ENCODE measurements at places on chromosomes 16 and 17.

- no peaks in the 10 kb centered on the region for H3K27me3 ChIP-seq
- peaks cover 24% of the 10 kb centered on the region for H3K4me1 ChIP-seq
- H3K36me3 ChIP-seq: no peaks in the 10 kb centered on the region
- H3K27ac ChIP-seq: peak overlapping the region; percentile 72
- DNase-seq: no peak
- H3K4me3 ChIP-seq: no peak overlapping the region
These were observed 165.1 kb downstream of the CHD9 start for GRCh38 chr16:53219795-53220454.

DNA sequence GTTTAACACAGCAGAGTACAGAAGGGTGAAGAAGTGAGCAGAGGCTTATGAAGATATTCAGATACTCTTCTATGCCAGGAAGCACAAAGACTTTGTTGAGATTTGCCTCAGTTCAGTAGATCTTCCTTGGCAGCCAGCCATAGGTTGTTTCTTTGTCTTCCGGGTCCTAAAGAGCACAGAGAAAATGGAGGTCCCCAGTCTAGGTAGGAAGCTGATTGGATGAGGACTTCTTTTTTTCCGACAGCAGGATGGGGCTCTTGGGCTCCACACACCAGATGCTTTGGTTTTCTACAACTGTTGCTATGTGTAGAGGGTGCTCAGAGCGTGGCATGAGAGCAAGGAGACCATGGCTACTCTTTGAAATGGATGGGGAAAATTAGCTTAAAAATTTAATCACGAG, 8.3 kb upstream of the CDC6 start:
- no peak overlapping the region for H3K4me3 ChIP-seq
- H3K4me1 ChIP-seq: no peaks in the 10 kb centered on the region
- peaks cover 79% of the 10 kb centered on the region for H3K36me3 ChIP-seq
- H3K27me3 ChIP-seq: no peaks in the 10 kb centered on the region
- DNase-seq: no peak

DNA sequence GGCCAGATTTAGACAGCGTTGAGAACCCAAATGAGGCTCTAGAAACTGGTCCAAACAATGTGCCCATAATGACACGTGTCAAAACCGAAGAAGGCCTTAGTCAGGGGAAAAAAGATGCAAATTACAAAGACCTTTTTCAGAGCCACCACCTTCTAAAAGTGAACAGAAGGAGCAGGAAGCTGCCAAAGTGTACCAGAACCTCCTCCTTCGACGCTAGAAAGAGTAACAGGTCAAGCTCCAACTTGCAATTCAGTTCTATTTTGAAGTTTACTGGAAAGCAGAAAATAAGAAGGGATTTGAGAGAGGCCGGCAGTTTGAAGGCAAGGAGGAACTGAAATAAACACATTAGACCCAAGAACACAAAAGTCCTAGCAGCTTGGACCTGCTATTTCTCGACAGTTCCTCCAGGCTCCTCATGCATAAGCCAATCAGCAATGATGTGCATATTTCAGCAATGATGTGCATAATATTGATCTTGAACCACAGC, 61.8 kb downstream of the XYLT1 start:
- DNase-seq: no peak
- no peak overlapping the region for H3K27ac ChIP-seq
- H3K36me3 ChIP-seq: no peaks in the 10 kb centered on the region
- H3K4me1 ChIP-seq: no peaks in the 10 kb centered on the region
- H3K4me3 ChIP-seq: no peak overlapping the region
- no peaks in the 10 kb centered on the region for H3K27me3 ChIP-seq

GRCh38 chr16:69397821-69398521, 12.2 kb upstream of the TERF2 start:
- no peak for DNase-seq
- H3K27me3 ChIP-seq: no peaks in the 10 kb centered on the region
- peaks cover 44% of the 10 kb centered on the region for H3K4me1 ChIP-seq
- H3K36me3 ChIP-seq: no peaks in the 10 kb centered on the region

DNA sequence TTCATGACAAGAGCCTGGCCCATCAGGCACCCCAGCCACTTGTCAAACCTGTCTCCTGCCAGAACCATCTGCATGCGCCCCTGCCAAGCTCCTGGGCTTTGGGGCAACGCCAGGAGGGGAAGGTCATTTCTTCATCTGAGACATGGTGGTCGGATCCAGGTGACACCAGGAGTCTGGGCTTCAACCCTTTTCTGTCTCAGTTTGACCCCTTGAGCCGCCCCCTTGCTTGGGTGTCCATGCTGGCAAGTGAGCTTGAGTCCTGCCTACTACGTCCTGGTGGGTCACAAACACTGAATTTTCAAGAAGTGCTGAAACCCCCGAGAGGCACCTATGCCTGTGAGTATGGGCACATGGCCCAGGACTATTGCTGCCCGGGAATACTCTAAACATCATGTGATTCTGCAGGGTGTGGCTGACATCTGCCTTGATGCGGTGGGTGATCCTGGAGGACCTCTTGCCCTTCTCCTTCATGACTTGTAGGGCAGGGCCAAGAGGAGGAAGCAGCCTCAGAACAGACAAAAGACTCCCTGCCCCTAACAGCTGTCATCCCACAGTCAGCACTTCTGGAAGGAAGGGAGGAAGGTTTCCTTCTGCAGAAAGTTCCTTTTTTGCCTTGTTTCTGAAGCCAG, 43.4 kb downstream of the TNFRSF13B start:
- no peaks in the 10 kb centered on the region for H3K4me1 ChIP-seq
- no peak overlapping the region for H3K4me3 ChIP-seq
- DNase-seq: no peak
- no peaks in the 10 kb centered on the region for H3K36me3 ChIP-seq
- no peak overlapping the region for H3K27ac ChIP-seq
- H3K27me3 ChIP-seq: no peaks in the 10 kb centered on the region

DNA sequence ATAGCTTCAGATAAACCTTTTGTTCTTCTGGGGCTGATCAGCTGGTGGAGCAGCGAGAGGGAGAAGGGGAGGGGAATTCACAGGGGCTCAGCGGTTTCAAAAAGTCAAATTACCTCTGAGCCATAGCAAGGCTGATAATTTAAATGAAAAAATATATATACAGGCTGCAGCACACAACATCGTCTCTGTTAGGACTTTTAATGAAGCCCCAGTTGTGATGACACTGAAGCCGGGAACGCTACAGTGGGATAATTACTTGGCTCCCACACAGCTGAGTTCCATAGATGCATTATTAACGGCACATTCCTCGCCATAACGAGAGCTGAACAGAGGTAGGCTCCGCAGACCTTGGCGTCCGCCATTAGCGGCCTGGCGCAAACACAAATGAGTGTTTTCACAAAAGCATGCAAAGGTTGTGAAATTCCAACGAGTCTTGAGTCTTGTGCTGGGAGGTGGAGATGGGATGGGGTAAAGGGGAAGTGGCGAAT, 216.0 kb downstream of the C16orf78 start:
- H3K36me3 ChIP-seq: no peaks in the 10 kb centered on the region
- no peaks in the 10 kb centered on the region for H3K27me3 ChIP-seq
- H3K4me1 ChIP-seq: no peaks in the 10 kb centered on the region
- DNase-seq: no peak
- H3K4me3 ChIP-seq: no peak overlapping the region

GRCh38 chr17:50255766-50256635, 18.3 kb upstream of the TMEM92 start:
- no peaks in the 10 kb centered on the region for H3K36me3 ChIP-seq
- H3K4me3 ChIP-seq: no peak overlapping the region
- H3K4me1 ChIP-seq: no peaks in the 10 kb centered on the region
- peak; percentile 17 for DNase-seq
- no peaks in the 10 kb centered on the region for H3K27me3 ChIP-seq
- no peak overlapping the region for H3K27ac ChIP-seq

- H3K27ac ChIP-seq: peak overlapping the region; percentile 93
- H3K36me3 ChIP-seq: peaks cover 37% of the 10 kb centered on the region
- H3K27me3 ChIP-seq: no peaks in the 10 kb centered on the region
- H3K4me3 ChIP-seq: peak overlapping the region; percentile 95
- peaks cover 58% of the 10 kb centered on the region for H3K4me1 ChIP-seq
- DNase-seq: peak; percentile 77
These were observed 418 bp downstream of the SOCS3 start for GRCh38 chr17:78359321-78359996.

DNA sequence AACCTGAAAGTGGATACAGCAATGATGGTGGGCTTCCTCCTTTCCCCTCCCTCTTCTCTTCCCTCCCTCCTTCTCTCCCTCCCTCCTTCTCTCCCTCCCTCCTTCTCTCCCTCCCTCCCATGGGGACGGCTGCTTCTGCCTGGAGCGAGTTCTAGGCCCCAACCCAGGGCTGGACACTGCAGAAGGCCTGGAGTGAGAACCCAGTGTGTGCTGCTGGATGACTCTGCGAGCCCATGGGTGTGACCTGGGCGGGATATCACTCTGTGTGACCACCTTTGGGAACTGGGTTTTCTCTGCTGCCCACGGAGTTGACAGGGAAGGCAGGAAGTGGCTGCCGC, 242.6 kb upstream of the GSE1 start:
- H3K27ac ChIP-seq: peak overlapping the region; percentile 78
- DNase-seq: no peak

GRCh38 chr17:491086-492021, 138.7 kb upstream of the RPH3AL start:
- peak; percentile 54 for DNase-seq
- H3K27ac ChIP-seq: peak overlapping the region; percentile 77
- no peaks in the 10 kb centered on the region for H3K36me3 ChIP-seq
- H3K4me1 ChIP-seq: peaks cover 19% of the 10 kb centered on the region
- H3K27me3 ChIP-seq: peaks cover 19% of the 10 kb centered on the region

DNA sequence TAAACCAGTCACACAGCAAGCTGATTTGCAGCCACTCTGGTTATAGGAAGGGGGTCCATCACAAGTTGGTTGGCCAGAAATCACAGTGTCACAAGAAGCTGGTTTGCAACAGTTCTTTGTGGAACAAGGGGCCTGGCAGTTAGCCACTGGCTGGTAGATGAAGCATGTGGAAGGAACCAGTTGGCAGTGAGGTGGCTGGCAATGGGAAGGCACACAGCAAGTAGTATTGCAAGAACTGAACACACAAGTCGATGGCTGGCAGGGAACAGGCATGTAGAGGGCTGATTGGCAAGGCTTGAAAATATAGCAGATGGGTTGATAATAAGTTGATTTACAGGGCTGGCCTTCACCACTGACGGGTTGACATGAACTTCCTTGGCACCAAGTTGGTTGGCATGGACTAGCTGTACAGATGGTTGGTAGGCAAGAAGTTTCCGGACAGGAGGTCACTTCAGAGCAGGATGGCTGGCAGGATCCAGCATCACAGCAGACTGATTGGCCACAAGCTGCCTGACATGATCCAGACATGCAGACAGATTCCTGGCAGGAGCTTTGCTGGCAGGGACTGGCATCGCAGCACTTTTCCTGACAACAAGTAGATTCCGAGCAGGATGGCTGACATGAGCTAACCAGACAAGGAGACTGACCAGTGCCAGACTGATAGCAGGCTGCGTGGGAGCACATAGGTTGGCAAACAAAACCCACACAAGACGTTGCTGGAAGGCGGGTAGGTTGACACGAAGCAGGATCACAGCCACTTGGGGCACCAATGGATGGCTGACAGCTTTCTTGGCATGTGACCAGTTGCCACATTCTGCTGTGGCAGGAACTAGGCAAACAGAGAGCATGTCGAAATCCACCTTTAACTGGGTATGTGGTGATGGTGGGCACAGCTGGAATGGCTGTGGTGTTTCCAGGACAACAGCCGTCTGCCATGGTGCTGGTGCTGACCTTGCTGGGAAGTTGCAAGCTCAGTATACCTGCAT, at the start of gene KRTAP29-1:
Gene KRTAP29-1, minus strand, starts transcription at position 936 of the 986 bp plus-strand sequence. Its CDS starts 0 bp downstream, at position 936.
- no peaks in the 10 kb centered on the region for H3K36me3 ChIP-seq
- H3K27me3 ChIP-seq: peaks cover 21% of the 10 kb centered on the region
- DNase-seq: no peak
- H3K4me3 ChIP-seq: no peak within 1 kb of the TSS
- H3K4me1 ChIP-seq: no peaks in the 10 kb centered on the region

DNA sequence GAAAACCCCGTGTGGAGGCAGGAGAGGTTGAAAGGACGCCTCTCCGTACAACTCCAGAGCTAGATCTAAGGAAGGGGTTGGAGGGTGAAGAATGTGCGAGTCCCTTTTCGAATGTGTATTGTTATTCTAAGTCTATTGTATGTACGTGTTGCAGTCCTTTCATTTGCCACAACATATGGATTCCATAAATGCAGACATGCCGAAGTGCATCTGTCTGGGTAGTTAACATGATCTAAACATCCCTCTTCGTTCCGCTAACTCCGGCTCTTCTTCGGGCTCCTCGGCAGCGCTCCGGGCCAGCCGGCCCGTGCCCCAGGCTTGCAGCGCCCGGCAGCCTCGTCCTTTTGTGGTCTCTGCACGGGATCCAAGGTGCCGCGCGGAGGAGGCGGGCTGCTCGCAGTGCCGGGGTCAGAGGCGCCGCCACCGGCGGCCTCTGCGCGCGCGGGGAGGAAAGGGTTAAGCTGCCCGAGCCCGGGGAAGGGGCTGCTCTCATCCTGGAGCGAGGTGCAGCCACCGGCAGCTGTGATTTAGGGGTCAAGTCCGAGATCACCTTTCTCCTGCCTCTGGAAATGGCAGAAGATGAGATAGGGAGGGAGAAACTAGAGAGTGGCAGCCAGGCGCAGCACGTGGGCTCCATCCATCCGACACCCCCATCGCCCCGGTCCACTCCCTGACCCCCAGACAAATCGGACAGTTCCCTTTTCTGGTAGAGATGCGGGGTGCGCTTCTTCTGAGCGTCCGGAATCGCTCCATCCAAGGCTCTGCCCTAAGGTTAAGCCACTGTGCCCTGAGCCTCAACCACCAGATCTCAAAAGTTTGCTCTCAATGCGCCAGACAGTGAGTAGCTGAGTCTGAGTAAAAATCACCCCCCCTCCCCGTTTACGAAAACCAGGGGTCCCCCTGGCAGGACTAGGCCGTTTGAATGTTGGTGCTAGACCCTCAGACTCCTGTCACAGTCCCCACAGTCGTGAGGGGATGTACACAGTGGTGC, 15.1 kb upstream of the ZFHX3 start:
- H3K27ac ChIP-seq: peak overlapping the region; percentile 18
- DNase-seq: no peak
- H3K27me3 ChIP-seq: peaks cover 66% of the 10 kb centered on the region
- H3K36me3 ChIP-seq: no peaks in the 10 kb centered on the region

DNA sequence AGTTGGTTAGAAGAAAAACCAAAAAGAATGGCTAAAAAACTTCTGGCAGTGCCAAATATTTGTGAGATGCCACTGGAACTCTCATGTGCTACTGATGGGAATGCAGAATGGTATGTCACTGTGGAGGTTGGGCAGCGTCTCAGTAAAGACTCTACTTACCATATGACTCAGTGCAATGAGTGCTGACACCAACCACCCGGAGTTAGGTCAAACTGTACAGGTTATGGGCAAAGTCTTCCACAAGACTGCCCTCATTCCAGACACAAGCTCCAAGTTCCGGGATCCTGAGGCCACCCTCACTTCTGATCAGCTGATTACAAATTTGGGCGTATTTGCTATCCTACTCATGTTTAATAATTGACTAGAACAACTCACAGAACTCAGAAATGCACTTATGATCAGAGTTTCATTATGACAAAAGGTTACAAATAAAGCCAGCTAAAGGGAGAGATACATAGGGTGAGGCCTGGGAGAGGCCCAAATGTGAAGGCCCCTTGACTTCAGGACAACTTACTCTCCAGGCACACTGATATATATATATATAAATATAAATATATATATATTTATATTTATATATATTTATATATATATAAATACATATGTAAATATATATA, 114.9 kb downstream of the TRIM37 start:
- H3K36me3 ChIP-seq: peaks cover 8% of the 10 kb centered on the region
- no peak overlapping the region for H3K4me3 ChIP-seq
- no peaks in the 10 kb centered on the region for H3K27me3 ChIP-seq
- H3K4me1 ChIP-seq: no peaks in the 10 kb centered on the region
- peak; percentile 46 for DNase-seq

Measured in stomach (tissue), 19 donors.